Adrenal gland (tissue), 19 donors: ENCODE measurements at places on chromosomes 3 and 15.

DNA sequence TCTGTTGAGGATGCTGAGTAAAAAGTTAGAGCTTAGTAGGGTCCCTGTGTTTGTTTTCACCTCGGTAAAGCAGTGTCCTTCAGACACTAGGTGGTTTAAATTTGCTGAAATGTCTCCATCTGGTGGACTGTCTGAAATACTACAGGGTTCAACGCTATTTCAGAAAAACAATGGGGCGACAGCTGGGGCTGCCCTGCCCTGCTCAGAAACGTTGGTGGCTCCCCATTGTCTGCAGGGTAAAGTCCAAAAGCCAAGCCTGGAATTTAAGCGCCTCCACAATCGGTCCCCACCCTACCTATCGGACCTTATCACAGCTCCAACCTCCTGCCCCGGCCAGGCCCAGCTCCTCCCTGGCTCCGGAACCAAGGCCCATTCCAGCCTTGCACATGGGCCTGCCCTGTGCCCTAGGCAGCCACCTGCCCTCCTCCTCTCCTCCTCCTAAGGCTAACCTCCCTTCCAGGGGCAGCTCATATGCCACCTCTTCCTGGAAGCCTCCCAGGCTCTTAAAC, 4.3 kb upstream of the TSEN2 start:
- no peak for DNase-seq

- DNase-seq, result no peak
Observed at GRCh38 chr3:88040529-88040928, 18.3 kb downstream of the CGGBP1 start.

GRCh38 chr15:75049392-75049791, 26.0 kb downstream of the PPCDC start:
- DNase-seq, result peak; percentile 94

DNA sequence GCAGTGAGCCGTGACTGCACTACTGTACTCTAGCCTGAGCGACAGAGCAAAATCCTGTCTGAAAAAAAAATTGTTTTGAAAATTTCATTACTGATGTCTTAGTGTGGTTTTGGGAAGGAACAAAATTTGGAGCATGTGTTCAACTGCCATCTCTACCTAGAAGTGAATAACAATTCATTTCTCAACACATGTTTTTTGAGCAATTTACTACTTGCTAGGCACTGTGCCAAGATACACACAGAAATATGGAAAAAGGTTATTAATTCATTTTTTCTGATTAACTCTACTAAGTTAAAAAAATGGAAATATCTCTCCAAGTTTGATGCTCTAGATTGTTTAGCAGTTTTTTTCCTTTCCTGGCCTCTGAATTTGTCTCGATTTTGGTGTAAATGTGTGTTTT, 5.2 kb upstream of the TCF12 start:
- no peak for DNase-seq
